ENCODE measurements at places on chromosomes 7 and 10. TPM values are rescaled to one million over a fixed set of nuclear protein-coding genes. Genes with fewer than 3 reads are reported as not detected.

The PLAU gene
- 51.2 TPM for total RNA-seq

The GIMAP1 gene
- total RNA-seq = 14.4 TPM

The TMEM196 gene
- total RNA-seq = not detected

The GFRA1 gene
- total RNA-seq = 0.86 TPM

The DNAJB9 gene
- 13.1 TPM for total RNA-seq

The FAM24B gene
- 5.6 TPM for total RNA-seq

The FAM237B gene
- not detected for total RNA-seq

The MNX1 gene
- not detected for total RNA-seq

The CLDN3 gene
- total RNA-seq = not detected

The DLG5 gene
- 10.4 TPM for total RNA-seq

The CRCP gene
- total RNA-seq = 39.5 TPM

The SORCS1 gene
- total RNA-seq = not detected

The CAPZA2 gene
- 272 TPM for total RNA-seq

Measured in vein endothelial cell (primary cell).